ENCODE measurements at places on chromosomes 16 and 17. TPM values are rescaled to one million over a fixed set of nuclear protein-coding genes. Genes with fewer than 3 reads are reported as not detected.

TBC1D3B gene
- 0.37 TPM for total RNA-seq

CUEDC1 gene
- 13.5 TPM for total RNA-seq

CACNG1 gene
- not detected for total RNA-seq

PRSS33 gene
- total RNA-seq = not detected

GAST gene
- not detected for total RNA-seq

ANKS3 gene
- 16.9 TPM for total RNA-seq

KRT20 gene
- total RNA-seq = not detected

SPATA2L gene
- 11.5 TPM for total RNA-seq

KCNG4 gene
- not detected for total RNA-seq

GAS2L2 gene
- not detected for total RNA-seq

MYH1 gene
- total RNA-seq = not detected

NTN1 gene
- total RNA-seq = 0.37 TPM

KRTAP2-2 gene
- total RNA-seq = not detected

ZC3H18 gene
- total RNA-seq = 21.3 TPM

RNF222 gene
- not detected for total RNA-seq

CDH13 gene
- 15.1 TPM for total RNA-seq

WFDC1 gene
- total RNA-seq = under 0.01 TPM

TUBB3 gene
- 348 TPM for total RNA-seq

INCA1 gene
- not detected for total RNA-seq

HYDIN gene
- under 0.01 TPM for total RNA-seq

CLEC18B gene
- 0.20 TPM for total RNA-seq

CCDC144A gene
- total RNA-seq = 0.59 TPM

CRISPLD2 gene
- 6.5 TPM for total RNA-seq

CCL18 gene
- not detected for total RNA-seq

ABCA9 gene
- total RNA-seq = 22.7 TPM

CCDC40 gene
- 4.0 TPM for total RNA-seq

ACSM3 gene
- total RNA-seq = 0.37 TPM

EFNB3 gene
- 0.37 TPM for total RNA-seq

HOXB8 gene
- 1.5 TPM for total RNA-seq

ERCC4 gene
- 12.1 TPM for total RNA-seq

USP43 gene
- 0.39 TPM for total RNA-seq

TNS4 gene
- not detected for total RNA-seq

HASPIN gene
- 13.1 TPM for total RNA-seq

GDPD1 gene
- total RNA-seq = 0.37 TPM
